ENCODE measurements at places on chromosomes 2 and 18. TPM values are rescaled to one million over a fixed set of nuclear protein-coding genes. Genes with fewer than 3 reads are reported as not detected.

Gene AFTPH
- 58.9 TPM for total RNA-seq

Gene PNPT1
- 7.0 TPM for total RNA-seq

Gene SH3BP4
- 41.5 TPM for total RNA-seq

Gene SAG
- not detected for total RNA-seq

Gene RAB17
- total RNA-seq, result 102 TPM

Gene LRRC30
- total RNA-seq, result not detected

Gene POTEJ
- 0.87 TPM for total RNA-seq

Gene ERLEC1
- total RNA-seq, result 39.6 TPM

DNA sequence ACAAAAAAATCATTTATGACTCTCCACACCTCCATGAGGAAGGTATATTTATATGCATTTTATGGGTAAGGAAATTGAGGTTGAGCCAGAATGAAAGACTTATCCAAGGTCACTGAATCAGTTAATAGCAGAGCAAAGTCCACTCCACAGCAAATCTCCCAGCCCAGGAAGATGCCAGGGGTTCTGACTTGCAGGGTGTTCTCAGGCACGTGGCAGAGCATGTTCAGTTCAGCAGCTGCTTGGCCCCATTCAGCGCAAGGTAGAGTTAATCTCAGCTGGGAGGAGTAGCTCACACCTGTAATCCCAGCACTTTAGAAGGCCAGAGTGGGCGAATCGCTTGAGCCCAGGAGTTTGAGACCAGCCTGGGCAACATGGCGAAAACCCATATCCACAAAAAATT lies 17.8 kb upstream of the DGKD start:
- no peaks in the 10 kb centered on the region for H3K36me3 ChIP-seq
- H3K4me3 ChIP-seq, result no peak overlapping the region
- no peak for DNase-seq
- H3K27ac ChIP-seq, result no peak overlapping the region
- no peaks in the 10 kb centered on the region for H3K27me3 ChIP-seq

DNA sequence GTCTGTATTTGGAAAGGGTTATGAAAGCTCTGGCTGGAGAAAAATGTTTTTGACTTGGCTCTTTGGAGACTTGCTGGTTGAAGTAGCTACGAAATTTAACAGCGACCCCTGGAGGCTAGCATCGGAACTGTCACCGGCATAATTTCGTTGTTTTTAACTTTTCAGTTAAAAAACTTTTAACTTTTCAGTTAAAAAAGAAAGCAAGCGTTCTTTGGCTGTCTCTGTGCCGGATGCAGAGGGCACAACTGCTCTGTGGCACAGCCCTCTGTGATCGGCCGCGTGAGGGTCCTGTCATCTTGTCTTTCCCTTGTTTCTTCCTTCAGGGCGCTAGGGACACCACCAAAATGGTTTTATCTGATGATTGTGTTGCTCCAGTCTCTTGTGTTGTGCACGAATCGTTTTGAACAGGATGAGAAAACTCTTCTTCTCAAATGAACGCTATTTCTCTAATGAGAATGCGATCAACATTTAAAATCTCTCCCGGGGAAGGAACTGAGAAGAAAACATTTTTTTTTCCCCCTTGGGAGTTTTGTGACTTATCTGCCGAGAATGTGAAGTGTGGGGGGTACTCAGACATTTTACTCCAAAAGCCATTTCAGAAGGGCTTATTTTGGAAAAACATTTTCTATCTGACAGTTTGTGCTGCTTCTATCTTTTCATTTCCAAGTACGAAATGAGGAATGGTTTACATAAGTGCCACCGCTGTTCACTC lies 57.1 kb downstream of the ADCYAP1 start:
- H3K4me3 ChIP-seq, result peak overlapping the region; percentile 19
- peak; percentile 64 for DNase-seq
- H3K36me3 ChIP-seq, result no peaks in the 10 kb centered on the region
- no peak overlapping the region for H3K27ac ChIP-seq
- no peaks in the 10 kb centered on the region for H3K27me3 ChIP-seq

DNA sequence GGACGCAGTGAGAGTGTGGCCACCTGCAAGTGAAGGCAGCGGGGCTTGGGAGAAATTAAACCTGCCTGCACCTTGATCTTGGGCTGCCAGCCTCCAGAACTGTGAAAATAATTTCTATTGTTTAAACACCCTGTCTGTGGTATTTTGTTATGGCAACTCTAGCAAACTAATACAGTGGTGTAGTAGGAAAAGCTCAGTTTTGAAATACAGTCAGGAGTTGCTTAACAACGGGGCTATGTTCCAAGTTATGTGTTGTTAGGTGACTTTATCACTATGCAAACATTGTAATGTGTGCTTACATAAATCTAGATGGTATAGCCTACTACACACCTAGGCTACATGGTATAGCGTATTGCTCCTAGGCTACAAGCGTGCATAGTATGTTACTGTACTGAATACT lies 93.4 kb upstream of the FN1 start:
- no peaks in the 10 kb centered on the region for H3K4me1 ChIP-seq
- no peaks in the 10 kb centered on the region for H3K27me3 ChIP-seq
- H3K27ac ChIP-seq, result no peak overlapping the region

- H3K27ac ChIP-seq, result peak overlapping the region; percentile 59
- peak; percentile 59 for DNase-seq
- peaks cover 6% of the 10 kb centered on the region for H3K4me1 ChIP-seq
- no peaks in the 10 kb centered on the region for H3K27me3 ChIP-seq
- H3K36me3 ChIP-seq, result no peaks in the 10 kb centered on the region
These were observed 219.4 kb downstream of the MREG start for GRCh38 chr2:215793747-215794595.

DNA sequence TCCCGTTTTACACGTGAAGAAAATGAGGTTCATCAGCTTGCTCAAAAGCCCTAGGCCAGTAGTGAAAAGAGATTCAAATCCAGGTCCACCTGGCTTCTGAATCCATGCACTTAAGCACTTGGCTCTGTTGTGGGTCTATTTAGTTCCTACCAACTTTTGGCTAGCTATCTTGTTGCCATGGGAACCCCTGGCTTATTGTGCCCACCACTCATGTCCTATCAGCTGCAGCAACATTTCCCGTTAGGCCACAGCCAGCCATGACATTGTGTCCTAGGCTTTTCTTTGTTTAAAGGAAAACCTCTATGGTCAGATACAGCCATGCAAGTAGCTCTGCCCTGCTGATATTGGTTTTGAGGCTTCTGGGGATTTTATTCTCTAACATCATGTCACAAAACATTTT lies 49.8 kb downstream of the PLEK start:
- H3K4me1 ChIP-seq, result no peaks in the 10 kb centered on the region
- H3K27ac ChIP-seq, result no peak overlapping the region
- DNase-seq, result no peak
- no peak overlapping the region for H3K4me3 ChIP-seq

GRCh38 chr2:241859436-241860183 lies 916 bp upstream of the PDCD1 start:
- no peaks in the 10 kb centered on the region for H3K36me3 ChIP-seq
- DNase-seq, result no peak
- H3K4me3 ChIP-seq, result peak overlapping the region; percentile 9

DNA sequence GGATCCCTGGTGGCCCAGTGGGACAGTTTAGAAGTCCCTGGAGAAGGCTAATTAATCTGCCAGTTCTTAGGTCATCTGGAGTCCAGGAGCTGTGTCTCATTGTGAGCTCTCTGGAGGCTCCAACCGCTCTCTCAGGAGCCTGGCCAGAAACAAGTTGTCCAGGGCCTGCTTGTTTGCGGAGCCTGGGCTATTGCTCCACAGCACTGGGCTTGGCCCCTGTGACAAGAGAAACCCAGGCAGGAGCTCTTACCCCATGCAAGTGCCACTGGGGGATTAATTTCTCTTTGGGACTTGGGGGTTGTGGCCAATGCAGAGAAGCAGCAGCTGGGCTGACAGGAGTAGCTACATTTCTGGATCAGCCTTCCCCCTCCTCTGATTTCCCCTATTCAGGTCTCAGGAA lies 24.5 kb upstream of the TNP1 start:
- no peaks in the 10 kb centered on the region for H3K36me3 ChIP-seq
- no peaks in the 10 kb centered on the region for H3K27me3 ChIP-seq

- H3K4me1 ChIP-seq, result peaks cover 3% of the 10 kb centered on the region
- H3K36me3 ChIP-seq, result peaks cover 10% of the 10 kb centered on the region
- no peak overlapping the region for H3K4me3 ChIP-seq
- no peak for DNase-seq
- no peaks in the 10 kb centered on the region for H3K27me3 ChIP-seq
- H3K27ac ChIP-seq, result peak overlapping the region; percentile 37
These were observed 21.4 kb downstream of the MYL12B start for GRCh38 chr18:3283253-3283863.

- H3K4me1 ChIP-seq, result no peaks in the 10 kb centered on the region
- no peak overlapping the region for H3K27ac ChIP-seq
- no peaks in the 10 kb centered on the region for H3K27me3 ChIP-seq
- H3K4me3 ChIP-seq, result no peak overlapping the region
These were observed 54.4 kb upstream of the TANC1 start for GRCh38 chr2:158914066-158914465.

GRCh38 chr2:192267484-192267883 lies 72.8 kb upstream of the TMEFF2 start:
- H3K27ac ChIP-seq, result no peak overlapping the region
- DNase-seq, result no peak
- H3K27me3 ChIP-seq, result no peaks in the 10 kb centered on the region

DNA sequence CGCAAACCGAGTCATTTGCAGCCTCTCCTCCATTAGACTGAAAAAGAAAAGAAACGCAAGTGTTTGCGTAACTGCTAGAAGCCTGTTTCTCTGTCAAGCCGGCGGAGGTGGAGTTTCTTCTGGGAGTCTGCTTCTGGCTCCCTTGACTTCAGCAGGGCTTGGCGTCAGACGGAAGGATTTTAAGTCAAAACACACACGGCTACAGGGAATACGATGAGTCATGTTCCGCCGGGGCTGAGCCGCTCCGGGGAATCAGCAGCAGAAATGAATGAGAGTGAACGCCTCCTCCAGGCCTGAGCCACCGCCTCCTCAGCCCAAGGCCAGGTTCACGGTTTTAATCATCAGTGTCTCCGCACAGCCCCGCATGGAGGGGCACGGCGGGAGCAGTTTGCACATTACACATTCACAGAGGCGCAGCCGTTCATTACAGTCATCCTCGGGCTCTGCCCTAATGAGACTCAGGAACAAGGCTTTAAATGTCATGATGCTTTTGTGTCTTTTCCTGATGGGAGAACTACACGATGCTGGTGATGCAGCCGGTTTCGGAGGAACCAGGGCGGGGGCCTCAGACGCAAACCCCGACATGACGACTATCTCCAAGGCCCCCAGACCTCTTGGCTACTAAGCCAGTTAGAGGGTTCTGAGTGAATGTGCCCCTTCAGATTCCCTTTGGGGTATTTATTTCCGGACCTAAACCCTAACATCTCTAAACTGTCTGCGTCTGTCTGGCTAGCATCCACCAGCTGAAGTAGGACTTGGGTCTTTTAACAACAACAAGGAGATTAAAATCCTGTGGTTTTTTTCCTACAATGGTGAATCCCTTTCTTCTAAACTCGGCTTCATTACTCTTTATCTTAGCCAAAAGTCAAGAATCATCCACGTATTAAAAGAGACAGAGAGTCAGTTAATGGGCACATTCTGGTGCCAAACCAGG lies 11.1 kb upstream of the SCG2 start:
- H3K4me1 ChIP-seq, result peaks cover 12% of the 10 kb centered on the region
- peak; percentile 94 for DNase-seq
- H3K27me3 ChIP-seq, result no peaks in the 10 kb centered on the region
- H3K4me3 ChIP-seq, result peak overlapping the region; percentile 35
- H3K36me3 ChIP-seq, result no peaks in the 10 kb centered on the region
- peak overlapping the region; percentile 68 for H3K27ac ChIP-seq

All from stomach (tissue), 19 donors.